ENCODE measurements at places on chromosomes 1 and 21.

GRCh38 chr1:147539122-147539575 is 2.2 kb upstream of the BCL9 start:
- DNase-seq: no peak

DNA sequence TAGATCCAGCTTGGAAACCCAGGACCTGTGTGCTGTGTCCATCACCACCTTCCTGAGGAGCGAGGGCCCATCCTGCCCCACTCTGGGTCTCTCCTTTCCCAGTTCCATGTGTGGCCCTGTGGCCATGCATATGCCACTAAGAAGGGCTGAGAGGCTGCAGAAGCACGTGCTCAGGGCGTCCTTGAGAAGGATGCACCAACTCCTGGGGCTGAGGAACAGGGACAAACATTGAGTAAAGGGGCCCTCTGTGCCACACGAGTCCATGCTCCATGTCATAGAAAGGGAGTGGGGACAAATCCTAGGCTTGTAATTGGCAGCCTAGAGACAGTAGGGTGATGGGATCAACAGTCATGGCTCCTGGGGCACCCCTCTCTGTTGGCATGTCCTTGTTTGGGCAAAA is 8.4 kb downstream of the ETV3L start:
- no peak for DNase-seq

DNA sequence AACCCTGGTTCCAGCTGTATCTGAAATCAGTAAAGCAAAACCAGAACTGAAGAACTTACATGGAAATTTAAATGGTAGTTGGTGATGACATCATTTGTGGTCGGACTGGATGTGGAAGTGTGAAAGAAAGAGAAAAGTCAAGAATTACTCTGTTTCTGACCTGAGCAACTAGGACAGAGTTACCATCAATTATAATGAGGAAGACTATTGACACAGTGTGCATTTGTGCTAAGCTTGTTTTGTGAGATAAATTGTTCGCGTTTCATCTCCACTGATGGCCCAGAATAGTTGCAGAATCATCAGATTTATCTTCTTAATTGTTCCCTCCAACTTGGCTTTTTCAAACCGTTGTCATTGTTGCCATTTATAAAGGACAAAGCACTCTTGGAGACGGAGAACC is 410.6 kb upstream of the DEPDC1 start:
- no peak for DNase-seq

DNA sequence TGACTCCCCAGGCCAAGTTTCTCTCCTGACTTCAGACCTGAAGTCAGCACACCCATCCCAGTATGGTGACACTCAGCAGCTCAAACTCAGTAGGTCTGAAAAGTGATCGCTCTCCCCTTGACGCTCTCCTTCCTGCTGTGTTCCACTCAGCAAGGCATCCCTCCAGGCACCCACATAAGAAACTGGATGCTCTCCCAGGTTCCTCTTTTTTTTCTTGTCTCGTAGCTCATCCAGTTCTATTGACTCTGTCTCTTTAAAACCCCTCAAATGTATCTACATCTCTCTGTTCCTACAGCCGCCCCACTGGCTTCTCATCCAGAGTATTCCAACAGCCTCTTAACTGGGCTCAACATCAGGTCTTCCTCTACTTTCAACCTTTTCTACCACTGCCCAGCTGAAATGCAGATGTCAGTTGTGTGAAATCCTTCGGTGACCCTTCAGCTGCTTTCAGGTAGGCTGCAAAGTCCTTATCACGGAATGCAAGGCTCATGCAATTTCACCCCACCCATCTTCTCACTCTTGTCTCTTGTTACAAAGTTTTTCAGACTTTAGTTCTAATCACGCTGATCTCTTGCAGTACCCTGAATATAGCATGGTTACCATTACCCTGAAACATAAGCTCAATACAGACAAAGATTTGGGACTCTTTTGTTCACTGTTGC is 286.2 kb upstream of the POU3F1 start:
- DNase-seq: no peak

DNA sequence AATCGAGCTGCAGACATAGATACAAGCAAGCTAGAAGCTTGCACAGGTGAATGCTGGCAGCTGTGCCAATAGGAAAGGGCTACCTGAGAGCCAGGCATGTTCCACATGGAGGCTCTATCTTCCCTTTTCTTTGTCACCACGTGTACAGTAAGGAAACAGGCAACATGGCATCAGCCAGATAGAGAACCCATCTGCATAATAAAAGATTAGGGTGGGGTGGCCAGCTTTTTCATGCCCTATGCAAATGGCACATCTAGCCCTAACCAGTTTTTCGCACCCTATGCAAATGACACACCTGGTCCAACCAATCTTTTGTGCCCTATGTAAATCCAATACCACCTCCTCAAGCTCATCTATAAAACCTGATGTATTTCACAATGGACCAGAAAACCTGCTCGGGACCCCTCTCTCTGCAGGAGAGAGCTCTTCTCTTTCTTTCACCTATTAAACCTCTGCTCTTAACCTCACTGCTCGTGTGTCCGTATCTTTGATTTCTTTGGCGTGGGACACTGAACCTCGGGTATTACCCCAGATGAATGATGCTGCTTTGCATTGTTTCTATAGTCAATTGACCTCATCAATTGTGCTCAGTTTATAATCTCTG is 93.9 kb downstream of the SLC30A10 start:
- DNase-seq: no peak

DNA sequence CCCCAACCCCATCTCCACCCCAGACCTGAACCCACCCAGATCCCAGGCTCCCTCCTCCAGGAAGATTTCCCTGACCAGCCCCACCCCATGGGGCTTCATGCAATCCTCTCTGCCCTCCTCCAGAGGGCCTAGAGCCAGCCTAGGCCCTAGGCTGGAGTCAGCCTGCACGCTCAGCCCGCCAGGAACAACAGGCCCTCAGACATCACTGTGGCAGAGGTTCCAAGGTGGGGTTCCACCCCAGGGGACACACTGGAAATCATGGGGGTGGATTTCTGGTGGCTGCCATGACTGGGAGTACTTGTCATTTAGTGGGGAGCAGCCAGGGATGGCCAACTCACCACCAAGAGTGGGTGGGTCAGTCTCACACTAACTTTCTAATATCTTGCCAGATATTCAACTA is 122.0 kb downstream of the GLIS1 start:
- no peak for DNase-seq
